Suppressor macrophage treated with lipopolysaccharide for 4 hours (primary cell): ENCODE measurements at places on chromosomes 12 and 14.
A peak's percentile ranks its signal among the peaks of the same experiment; 100 is the strongest.

- DNase-seq = peak; percentile 61
These were observed 105.2 kb upstream of the ATF7IP start for GRCh38 chr12:14260011-14260993.

GRCh38 chr12:124453419-124454351, 113.7 kb downstream of the NCOR2 start:
- DNase-seq = peak; percentile 96

- DNase-seq = no peak
These were observed 5.5 kb downstream of the LGR5 start for GRCh38 chr12:71445071-71445470.

DNA sequence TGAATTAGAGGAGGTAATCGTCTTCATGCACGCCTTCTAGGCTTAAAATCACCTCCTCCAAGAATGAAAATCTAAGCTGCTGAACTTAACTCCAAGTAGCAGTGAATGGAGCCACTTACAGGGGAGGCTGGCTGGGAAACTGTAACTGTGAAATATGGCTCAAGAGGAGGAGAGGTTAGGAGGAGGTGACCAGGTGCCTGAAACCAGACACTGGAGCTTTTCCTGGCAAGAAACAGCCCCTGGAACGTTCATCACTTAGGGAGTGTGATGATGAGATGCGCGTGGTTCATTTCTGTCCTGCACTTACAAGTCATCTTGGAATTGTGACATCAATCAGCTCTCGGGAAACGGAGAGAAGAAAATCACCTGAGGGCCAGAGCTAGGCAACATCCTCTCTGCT, 62.3 kb upstream of the TMEM132C start:
- no peak for DNase-seq

- peak; percentile 87 for DNase-seq
These were observed 140.3 kb downstream of the SLC38A6 start for GRCh38 chr14:61121355-61121787.

DNA sequence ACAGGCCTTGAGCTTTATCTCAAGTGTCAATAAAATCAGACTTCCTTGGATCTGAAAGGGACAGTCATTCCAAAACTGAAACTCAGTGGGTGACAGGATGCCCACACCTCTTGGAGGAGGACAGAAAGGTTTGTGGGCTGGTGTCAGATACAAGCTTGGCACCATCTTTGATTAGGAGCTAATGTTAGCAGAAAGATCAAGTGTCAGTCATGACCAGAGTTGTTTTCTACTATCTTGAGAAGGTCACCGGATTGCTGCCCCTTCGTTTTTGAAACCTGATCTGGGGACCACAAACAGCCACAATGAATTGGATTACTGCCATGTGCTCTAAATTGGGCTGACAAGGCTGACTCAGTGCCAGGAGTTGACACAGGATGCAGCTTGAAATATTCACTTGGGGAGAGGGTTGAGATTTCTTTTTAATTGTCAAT, 88.3 kb downstream of the OTOGL start:
- DNase-seq = no peak

DNA sequence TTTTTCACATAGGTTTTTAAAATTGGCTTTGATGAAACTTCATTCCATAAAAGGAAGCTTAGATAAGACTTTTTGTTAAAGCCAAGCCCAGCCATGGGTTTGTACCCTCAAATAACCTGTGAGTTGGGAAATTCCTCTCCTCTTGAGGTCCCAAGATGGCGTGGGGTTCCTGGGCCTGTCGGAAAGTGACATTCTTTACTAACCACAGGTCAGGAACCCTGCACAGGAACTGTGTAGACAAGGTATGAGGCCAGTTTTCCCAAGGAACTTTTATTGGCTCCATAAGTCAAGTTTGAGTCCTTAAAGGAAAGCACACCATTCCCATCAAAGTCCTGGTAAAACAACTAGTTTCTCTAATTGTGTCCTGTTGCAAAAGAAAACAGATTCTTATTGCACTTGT, 65.0 kb upstream of the AMN start:
- no peak for DNase-seq

- no peak for DNase-seq
These were observed 166.7 kb upstream of the SYT1 start for GRCh38 chr12:78697817-78698415.

DNA sequence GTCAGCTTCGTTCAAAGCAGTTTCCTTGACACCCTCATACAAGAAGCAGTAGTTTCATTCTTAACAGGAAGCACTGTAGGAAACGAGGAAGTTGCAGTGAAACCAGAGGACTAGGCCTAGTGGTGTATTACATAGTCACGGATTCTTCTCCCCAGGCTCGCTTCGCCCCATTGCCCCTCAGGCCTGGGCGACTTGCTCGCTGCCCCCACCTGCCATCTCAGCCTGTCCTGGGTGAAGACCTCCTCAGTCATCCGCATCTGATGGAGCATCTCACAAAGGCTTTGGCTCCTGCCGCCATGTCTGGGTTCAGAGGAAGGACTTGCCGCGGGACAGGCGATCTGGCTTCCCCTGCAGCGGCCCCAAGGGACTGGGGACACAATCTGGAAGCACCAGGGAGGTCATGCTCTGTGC, 93.5 kb downstream of the LMNTD1 start:
- peak; percentile 61 for DNase-seq

- DNase-seq = no peak
These were observed 94.3 kb upstream of the GPHB5 start for GRCh38 chr14:63413009-63413408.

GRCh38 chr12:24379861-24380521, 430.5 kb upstream of the SOX5 start:
- no peak for DNase-seq

DNA sequence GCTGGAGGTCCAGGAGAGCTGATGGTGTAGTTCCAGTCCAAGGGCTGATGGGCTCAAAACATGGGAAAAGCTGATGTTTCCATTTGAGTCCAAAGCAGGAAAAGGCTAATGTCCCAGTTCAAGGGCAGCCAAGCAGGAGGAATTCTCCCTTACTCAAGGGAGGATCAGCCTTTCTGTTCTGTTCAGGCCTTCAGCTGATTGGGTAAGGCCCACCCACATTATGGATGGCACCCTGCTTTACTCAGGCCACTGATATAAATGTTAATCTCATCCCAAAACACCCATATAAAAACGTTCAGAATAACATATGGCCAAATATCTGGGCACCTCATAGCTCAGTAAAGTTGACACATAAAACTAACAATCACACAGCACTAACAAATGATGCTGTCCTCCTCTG, 64.1 kb downstream of the SAMD4A start:
- DNase-seq = no peak

DNA sequence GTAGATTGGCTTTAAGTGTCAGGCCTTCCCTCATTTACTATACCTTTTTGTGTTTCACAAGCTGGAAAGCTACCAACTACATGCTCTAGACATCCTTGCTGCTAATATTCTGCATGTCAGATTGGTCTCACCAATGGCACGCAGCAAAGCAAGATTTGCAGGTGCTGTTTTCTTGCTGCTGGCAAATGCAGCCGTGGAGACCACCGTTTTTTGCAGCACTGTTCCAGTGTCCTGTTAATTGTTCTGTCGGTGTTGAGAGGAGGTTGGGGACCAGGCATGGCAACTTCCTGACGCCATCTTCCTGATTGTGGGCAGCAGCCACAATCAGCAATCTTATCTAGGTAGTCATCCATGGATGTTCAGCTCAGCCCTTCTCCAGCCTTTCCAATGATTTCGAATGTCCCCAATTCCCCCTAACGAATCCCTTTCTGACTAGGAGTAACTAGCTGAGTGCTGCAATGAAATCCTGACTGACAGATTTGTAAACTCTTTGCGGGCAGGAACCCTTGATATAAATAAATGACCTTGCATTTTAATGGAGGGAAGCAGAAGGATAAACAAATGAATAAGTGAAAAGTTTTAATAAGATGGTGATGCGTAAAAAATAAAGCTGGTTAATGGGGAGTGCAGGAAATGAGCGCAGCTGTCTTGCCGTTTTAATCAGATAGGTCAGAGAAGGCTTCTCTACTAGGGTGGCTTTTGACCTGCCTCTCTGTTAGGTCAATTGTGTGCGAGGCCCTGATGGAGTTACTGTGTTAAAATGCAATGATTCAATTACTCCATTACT, 574 bp upstream of the CRADD start:
- DNase-seq = no peak

GRCh38 chr14:34258318-34258717, 203.7 kb downstream of the SPTSSA start:
- no peak for DNase-seq

- DNase-seq = no peak
These were observed 8.7 kb downstream of the ZCCHC8 start for GRCh38 chr12:122491991-122492390.

DNA sequence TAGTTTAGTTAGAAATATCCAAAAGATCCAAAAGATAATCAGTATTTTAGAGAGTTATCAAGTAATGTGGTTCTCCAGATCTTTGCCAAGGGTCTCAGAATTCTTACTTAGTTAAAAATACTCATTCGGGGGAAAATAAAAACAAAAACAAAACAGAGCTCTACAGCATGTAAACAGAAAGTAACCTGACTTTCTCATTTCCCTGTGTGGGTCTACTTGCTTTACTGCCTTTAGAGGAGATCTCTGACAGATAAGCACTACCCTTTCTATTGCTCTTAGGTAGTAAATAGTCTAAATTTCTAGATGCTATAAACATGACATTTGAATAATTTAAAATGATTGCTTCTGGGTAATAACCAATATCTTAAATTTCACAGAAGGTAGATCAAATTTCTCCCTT, 371.8 kb downstream of the RPL10L start:
- DNase-seq = no peak

GRCh38 chr14:78143489-78144145, 26.6 kb upstream of the NRXN3 start:
- peak; percentile 66 for DNase-seq

DNA sequence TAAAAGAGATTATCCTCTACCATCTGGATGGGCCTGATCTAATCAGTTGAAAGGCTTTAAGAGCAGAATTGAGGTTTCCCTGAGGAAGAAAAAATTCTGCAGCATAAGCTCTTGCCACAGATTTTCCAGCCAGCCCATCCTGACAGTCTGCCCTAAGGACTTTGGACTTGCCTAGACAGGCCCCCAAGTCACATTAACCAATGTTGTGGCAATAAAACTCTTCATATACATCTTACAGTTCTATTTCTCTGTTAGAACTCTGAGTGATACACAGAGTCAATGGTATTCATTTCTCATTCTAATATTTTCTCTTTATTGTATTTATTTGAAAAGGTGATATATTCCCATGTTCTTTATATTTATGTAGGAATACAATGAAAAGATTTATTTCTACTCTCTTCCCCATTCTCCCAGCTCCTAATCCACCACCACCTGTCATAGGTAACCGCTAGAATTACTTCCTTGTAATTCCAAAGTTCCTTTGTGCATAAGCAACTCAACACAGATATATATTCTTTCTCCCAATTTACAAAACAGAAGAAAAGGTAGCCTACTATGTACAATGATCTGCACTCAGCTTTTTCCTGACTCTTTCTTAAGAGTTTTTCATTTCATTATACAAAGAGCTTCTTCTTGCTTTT, 182.1 kb downstream of the CAPZA3 start:
- no peak for DNase-seq

DNA sequence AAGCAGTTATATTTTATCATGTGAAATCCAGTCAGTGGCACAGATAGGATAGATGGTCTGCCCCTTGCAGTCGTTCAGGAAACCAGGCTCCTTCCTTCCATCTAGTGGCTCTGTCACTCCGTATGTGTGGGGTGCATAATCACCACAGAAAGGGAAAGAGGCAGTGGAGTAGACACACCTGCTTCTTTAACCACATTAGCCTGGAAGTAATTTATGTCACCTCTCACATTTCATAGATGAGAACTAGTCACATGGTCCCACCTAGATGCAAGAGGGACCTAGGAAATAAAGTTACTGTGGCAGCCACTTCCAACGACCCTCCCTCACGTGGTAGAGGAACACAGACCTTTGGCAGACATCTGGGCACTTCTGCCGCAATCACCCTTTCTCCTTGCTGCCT, 14.2 kb upstream of the RNU6-8 start:
- no peak for DNase-seq

DNA sequence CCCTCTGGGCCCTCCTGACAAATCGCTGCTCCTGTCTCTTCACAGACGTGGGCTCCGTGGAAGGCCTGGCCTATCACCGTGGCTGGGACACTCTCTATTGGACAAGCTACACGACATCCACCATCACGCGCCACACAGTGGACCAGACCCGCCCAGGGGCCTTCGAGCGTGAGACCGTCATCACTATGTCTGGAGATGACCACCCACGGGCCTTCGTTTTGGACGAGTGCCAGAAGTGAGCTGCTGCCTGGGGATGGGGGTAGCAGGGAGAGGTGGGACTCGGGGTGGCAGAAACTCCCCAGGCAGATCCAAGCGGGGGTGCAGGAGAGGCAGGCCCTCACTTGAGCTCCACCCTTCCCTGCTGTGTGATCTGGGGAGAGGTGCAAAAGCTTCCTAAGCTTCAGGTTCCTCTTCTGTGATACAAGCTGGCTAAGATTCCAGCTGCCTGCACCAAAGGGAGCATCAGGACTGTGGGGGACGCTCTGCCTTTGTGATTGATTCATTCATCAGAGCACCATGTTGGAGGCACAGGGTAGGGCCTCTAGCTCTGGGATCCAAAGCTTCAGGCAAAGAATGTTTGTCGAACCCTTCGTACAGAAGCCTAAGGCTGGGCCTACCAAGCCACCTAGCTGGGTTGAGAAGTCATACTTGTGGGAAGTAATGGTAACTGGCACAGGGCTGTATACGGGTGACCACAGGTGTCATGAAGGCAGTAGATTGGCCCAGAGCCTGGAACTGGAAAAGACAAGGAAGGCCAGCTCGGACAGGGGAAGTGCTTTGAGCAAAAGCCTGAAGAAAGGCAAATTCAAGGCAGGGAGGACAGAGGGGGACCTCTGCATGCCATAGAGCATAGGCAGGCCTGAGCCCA, 29.1 kb upstream of the NXPH4 start:
- DNase-seq = no peak

GRCh38 chr14:23548351-23549318, 2.9 kb downstream of the ZFHX2 start:
- DNase-seq = peak; percentile 45

DNA sequence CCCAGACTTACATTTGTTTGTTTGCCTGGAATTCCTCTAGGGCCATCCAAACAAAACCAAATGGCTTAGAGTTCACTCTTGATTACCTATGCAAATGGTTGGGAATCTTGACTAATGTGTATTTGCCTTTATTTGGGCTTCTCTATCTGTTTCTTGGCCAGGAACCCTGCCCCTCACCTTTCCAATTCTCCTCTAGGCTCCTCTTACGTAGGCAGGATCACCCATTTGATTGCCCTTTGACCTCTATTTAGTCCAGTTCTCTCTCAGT, 123.0 kb upstream of the DYRK2 start:
- DNase-seq = no peak

GRCh38 chr12:128276471-128276870, 9.5 kb downstream of the TMEM132C start:
- DNase-seq = no peak

DNA sequence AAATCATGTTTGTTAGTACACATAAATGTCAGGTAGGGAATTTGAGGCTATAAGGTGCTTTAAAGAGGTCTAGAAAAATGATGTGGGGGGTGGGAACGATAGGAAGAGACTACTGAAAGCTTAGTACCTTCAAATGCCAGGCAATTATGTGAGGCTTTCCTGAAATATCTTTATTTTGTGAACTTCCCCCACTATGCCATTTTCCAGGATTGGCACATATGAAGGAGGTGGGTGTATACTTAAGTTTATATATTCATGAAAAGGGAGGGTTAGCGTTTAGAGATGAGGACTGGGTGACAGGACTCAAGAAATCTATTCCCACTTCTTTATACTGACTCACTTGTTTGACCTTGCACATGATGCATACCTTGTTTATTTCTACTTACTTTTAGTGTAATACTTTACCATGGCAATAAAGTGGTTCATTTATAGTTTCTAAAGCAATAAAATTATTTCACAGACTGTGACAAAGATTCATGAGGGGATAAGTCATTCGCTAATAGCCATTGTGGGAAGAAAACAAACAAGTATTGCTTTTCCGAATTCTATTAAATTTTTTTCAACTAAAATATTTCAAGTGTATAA, 77.1 kb downstream of the PLEKHA5 start:
- no peak for DNase-seq
